ENCODE measurements at places on chromosomes 7 and 10.

DNA sequence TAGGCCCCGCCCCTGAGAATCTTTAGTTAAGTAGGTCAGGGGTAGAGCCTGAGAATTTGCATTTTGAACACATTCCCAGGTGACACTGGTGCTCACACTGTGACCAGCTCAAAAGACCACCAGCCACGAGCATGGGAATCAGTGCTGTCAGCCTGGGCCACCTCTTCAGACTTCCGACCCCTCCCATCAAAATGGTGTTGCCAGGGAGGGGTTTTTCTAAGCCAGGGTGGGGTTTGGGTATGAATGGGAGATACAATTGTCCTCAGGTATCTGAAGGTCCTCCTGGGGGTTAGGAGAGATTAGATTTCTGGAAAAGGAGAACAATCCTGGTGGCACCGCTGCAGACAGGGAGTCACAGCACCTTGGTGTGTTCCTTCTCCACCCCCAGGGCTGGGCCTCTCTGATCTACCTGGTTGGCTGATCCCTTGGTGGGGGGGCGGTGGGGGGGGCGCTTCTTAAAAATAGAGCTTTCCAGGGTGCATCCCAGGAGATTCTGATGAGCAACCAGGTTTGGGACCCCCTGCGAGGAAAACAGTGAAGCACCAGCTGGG, 111.5 kb upstream of the ANLN start:
- no peak for DNase-seq

DNA sequence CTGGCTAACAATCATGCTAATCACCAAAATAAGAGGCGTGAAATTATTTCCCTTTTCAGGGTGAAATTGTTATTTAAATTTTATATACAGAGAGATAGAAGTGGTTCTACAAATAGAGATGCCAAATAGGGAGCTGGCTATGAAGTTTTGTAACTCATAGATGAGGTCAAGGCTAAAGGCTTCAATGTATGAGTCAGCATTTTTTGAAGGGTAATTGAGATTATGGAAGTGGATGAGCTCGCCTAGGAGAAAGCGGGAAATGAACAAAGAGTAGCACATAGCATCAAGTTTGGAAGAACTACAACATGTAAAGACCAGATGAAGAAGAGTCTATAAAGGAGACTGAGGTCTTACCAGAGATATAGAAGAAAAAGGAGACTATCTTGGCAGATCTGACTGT, 838.1 kb downstream of the DNAJB9 start:
- no peak for DNase-seq

GRCh38 chr7:84479059-84479458, 284.5 kb upstream of the SEMA3A start:
- no peak for DNase-seq

GRCh38 chr7:45325378-45325777, 167.8 kb downstream of the RAMP3 start:
- DNase-seq, result no peak

DNA sequence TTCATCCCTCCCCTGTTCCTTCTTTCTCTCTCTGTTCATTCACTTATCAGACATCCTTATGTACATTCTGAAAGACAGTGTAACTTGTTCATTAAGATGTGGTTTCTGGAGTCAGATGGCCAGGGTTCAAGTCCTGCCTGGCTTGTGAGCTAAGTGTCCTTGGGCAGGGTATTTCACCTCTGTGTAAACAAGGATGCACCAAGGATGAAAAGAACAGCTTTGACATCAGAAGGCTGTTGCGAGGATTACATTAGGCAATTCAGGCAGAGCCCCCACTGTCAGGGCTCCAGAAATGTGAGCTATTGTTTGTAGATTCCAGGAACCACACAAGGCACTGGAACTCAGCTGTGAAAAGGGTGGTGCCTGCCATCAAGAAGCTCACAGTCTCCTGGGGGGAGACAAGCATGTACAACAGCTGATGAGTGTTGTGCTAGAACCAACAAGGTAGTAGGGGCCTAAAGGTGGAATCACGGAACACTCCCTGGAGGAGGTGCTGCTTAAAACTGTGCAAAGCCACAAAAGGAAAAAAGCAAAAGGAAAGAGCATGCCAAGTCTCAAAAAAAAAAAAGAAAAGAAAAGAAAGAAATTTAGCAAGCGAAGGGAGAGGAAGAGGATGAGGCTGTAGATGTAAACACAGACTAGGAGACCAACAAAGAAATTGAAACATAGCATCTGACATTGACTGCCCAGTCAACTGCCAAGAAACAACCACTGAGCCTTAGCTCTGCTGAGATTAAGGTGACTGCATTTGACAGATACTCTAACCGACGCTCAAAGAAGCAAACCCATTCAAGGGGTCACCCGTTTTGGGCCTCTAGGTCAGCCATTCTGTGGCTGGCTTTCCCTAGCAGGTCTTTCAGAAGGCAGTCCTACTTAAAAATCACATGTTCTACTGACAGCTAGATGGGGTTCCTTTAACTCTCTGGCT, 12.5 kb downstream of the PDLIM1 start:
- DNase-seq, result no peak

GRCh38 chr10:65940105-65940504, 985.7 kb upstream of the LRRTM3 start:
- DNase-seq, result no peak

- no peak for DNase-seq
Observed at GRCh38 chr7:34327681-34328080, 330.3 kb upstream of the NPSR1 start.

Data from NCI-H526 (cell line).